A375 (cell line): ENCODE measurements at places on chromosomes 5 and 9. TPM values are rescaled to one million over a fixed set of nuclear protein-coding genes. Genes with fewer than 3 reads are reported as not detected.

The PDE6A gene
- total RNA-seq: 0.11 and 0.49 TPM in 2 replicates

The SOWAHA gene
- 0.15 and 0.32 TPM in 2 replicates for total RNA-seq

The PRDM9 gene
- total RNA-seq: 0.29 and 0.41 TPM in 2 replicates

The ECM2 gene
- 0.77 and 1.5 TPM in 2 replicates for total RNA-seq

The TXNDC8 gene
- total RNA-seq: not detected in 2 replicates

The SHISAL2B gene
- total RNA-seq: not detected in 2 replicates
